ENCODE measurements at places on chromosomes 7 and 10. TPM values are rescaled to one million over a fixed set of nuclear protein-coding genes. Genes with fewer than 3 reads are reported as not detected.

Gene HGF
- total RNA-seq = 1.6 TPM

GRCh38 chr7:112416127-112416526 is 34.1 kb upstream of the IFRD1 start:
- no peak for DNase-seq

Gene UFSP1
- total RNA-seq = 2.2 TPM

DNA sequence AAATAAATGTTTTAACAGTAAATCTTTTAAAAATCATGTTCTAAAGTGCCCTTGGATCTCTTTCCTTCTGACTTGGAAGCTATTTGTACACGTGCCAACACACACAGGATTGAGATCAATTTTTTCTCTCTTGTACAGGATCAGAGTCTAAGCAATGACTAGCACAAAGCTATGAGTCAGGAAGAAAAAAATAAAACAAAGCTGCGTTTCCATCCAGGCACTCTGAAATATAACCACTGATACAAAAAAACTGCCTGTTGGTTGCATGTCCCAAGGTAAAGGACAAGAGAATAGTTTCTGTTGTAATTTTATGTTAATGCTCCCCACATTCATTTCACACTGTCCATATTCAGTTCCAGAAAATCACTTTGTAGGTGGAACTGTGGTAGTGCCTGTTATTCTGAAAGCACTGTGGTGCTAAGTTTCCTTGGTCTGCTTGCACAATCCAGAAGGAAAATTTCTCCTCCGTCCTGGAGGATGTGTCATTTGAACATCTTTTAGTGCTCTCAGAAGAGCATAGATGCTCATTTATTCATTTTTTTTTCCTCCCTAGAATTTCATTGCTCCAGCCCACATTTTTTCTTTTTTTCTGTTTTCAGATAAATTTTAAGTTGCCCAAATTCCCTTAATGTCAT is 113.4 kb downstream of the PLXDC2 start:
- no peak for DNase-seq

Gene NPFFR1
- 0.03 TPM for total RNA-seq

GRCh38 chr7:66790196-66790595 is 49.7 kb downstream of the RABGEF1 start:
- no peak for DNase-seq

DNA sequence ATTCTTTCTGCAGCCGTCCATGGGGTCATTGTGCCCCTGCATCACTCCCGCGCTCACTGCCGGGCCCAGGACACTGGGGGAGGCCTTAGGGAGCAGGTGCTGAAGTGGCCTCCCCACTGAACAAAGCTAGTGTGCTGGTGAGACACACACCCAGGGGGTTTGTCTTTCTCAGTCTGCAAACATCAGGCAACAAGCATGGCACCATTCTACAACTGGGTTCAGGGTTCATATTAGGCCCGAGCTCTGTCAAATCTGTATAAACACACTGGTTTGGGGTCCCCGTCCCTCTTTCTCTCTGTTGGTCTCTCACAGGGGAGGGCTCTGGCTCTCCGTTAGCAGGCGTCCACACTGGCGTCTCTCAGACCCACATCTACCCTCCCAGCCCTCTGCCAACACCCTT is 11.1 kb upstream of the PPP2R2D start:
- peak; percentile 22 for DNase-seq

Gene CCDC172
- total RNA-seq = not detected

All from Right ventricle myocardium superior (tissue), 1 donor.